8988T (cell line): ENCODE measurements at places on chromosomes 1 and 21.

DNA sequence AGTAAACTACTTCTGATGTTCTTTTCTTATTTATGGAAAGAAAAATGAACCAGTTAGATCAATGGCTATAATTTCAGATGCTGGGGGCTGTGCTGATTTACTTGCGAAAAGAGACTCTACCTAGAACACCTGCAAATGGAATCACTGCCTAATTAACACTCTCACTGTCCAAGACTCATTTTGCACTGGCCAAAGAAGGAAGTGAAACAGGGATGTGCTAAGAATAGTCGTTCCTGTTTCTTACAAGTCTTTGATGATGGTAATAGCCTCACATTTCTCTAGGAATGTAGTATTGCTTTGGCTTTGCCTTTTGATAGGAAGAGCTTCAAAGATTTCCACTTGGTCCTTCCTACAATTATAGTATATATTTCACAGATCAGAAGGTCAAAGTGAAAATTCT, 12.7 kb upstream of the TSNAX start:
- no peak for DNase-seq

GRCh38 chr1:160628799-160629263, 18.0 kb downstream of the SLAMF1 start:
- no peak for DNase-seq

DNA sequence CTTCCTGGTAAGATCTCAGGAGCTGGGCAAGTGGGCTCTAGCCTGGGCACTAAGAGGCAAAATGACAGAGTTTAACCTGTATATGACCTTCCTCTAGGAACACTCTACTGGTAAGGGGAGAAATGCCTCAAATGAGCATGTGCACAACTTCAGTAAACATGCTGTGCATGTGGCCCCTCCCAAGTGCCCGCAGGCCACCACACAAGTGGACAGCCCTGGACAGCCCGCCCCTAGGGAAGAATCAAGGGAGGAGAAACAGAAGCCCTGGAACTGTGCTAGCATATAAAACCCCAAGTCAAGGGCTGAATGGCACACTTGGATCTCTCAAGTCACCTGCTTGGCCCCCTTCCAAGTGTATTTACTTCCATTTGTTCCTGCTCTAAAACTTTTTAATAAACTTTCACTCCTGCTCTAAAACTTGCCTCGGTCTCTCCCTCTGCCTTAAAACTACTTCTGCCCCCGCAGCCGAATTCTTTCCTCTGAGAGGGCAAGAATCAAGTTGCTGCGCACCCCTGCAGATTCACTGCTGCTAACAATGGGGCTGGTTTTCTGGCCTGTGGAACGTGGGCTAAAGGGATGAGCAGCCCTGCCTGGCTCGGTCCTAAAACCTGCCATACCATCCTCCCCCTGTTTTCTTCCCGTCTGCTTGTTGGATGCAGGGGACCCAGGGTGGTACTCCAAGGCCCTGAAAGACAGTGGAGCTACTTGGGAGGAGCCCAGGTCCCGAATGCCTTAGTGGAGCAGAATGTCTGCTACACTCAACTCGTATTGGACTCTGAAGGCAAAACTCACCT, 93.5 kb downstream of the IER5 start:
- no peak for DNase-seq

DNA sequence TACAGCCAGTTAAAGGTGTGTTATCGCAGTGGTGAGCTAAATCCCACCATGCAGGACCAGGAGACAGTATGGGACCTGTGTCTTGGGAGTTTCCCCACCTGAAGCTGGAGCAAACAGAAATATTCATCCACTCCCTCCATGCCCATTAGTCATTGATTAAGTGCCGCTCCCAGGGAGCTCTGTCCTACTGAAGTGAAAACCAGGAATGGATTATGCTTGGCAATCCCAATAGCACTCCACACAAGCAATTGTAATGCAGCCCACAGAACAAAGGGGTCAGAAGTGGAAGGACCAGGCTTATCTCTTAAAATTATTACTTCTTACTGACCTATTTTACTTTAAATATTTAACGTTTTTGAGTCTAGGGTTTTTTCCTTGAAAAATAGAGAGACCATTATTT, 1005.4 kb downstream of the ADGRL2 start:
- no peak for DNase-seq

DNA sequence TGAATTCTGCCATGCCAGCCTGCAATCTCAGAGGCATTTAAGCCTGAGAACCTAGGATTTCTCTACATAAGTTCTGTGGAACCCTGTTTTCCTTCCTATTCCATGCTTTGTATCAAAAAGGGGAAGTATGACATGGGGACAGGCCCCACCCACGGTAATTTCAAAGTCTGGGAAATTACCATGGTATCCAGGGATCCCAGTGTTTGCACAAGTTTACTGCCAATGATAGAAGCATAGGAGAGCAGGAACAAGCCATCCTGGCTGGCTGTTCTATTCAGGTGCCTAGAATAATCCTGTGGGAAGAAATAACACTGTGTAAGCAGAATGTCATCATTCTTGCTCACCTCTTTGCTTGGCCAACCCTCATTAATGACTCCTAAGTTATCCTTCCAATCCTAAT, 53.8 kb upstream of the ATP1B1 start:
- DNase-seq: no peak

DNA sequence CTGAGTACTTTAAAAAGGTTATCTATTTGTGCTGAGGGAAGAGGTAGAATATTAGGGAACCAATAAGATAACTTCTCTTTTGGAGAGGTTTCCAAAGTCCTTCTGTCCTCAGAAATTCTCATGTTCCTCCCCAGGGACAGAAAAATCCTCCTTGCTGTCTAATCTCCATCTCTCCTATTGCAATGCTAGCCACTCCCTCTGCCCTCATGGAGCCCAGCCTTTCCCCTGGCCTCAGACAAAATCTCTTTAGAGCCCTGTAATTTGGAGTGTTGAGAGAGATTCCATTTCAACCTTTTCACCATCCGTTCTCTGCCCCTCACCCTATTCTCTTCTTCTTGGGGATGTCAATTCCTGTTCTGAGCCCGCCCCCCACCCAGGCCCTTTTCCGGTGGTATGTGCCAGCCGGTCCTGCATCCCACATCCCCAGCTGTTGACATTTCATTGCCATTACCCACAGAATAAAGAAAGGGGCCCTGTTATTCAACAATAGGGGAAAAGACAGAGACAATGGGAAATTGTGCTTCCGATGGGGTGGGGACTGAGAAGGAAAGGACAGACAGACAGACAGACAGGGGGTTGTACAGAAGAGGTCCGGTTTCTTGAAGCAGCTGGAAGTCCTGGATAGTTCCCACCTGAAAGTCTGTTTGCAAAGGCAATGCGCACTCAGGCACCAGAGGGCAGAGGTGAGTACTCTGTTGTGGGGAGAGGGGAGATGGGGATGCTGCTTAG, at the start of gene HAPLN2:
HAPLN2 (plus strand) TSS at position 563 of the 729 bp plus-strand sequence. CDS start 4,076 bp downstream, outside the sequence.
- DNase-seq: no peak

DNA sequence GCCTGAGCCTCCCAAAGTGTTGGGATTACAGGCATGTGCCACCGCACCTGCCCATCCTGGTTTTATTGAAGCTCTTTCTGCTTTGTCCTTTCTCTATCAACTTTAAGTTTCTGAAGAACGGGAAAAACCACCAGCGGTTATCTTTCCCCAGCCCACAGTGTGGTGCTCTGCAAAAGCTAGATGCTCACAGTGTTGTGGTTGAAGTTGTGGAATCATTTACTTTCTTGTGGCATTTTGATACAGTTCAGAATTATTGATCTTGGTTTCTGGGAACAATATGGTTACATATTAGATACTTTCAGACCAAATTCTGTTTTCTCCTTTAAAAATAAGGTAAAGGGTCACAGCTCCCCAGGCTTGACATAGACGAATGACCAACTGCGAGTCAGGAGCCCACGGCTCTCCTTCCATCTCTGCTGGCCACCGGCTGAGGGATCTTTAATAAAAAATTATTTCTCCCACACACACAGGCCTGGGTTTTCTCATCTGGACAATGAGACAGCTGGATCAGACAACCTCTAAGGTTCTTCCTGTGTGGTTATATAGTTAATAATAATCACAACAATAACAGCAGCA, 385.3 kb downstream of the SETD4 start:
- DNase-seq: no peak

GRCh38 chr1:64019818-64020217, 183.6 kb upstream of the UBE2U start:
- DNase-seq: no peak

GRCh38 chr1:247247568-247247967, 8.3 kb upstream of the VN1R5 start:
- DNase-seq: no peak

DNA sequence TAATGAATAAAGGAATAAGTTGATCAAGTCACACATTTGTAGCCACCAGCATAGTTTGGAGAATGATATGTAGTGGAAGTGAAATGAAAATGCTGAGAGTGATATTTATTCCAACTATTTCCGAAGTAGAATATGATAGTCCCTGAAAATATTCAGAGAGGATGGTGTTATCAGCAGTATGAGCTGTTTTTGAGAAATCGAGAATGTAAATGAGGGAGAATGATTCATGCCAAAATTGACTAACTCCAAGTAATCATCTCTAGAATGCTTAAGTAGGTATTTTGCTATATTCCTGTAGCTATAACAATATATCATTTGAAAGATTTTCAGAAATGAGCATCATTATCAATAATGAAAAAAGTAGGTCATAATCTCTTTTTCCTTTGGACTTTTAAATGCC, 178.9 kb downstream of the PDE4B start:
- DNase-seq: no peak

DNA sequence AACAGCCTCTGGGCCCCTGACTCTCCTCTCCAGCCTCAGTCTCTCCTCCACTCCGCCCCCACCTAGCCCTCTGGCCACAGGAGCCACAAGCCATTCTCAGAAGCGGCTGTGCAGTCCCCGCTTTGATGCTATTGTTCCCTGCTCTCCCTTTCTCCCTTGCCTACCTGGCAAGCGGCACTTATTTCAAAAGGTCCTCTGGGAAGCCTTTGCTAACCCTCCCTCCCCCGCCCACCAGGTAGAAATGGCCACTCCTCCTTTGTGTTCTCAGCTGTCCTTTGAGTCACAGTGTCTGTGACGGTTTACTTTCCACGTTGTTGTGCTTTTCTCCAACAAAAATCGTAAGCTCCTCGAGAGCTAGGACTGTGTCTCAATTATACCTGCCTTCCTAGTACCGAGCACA, 338.4 kb upstream of the PROX1 start:
- DNase-seq: no peak

GRCh38 chr1:66374561-66375111, 159.3 kb upstream of the SGIP1 start:
- DNase-seq: no peak

GRCh38 chr1:41520951-41521752, 36.7 kb upstream of the EDN2 start:
- DNase-seq: no peak
